ENCODE measurements at places on chromosomes 1 and 21.

- no peak for DNase-seq
These were observed 25.6 kb upstream of the JUN start for GRCh38 chr1:58809325-58810010.

- no peak for DNase-seq
These were observed 123.7 kb upstream of the ARHGEF16 start for GRCh38 chr1:3330771-3331245.

DNA sequence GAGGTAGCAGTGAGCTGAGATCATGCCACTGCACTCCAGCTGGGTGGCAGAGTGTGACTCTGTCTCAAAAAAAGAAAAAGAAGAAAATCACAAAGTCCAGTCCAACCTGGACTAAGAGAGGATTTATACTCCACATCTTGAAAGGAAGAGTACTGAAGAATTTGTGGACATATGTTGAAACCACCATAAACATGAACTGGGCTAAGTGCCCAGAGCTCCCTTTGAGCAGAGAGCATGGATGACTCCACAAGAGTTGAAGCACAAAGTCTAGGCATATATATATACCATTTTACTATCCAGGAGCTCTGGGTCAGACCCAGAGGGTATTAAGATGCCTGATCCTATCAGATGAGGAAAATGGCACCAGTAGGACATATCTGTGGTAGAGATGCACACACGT is 86.6 kb downstream of the OMA1 start:
- DNase-seq, result no peak

DNA sequence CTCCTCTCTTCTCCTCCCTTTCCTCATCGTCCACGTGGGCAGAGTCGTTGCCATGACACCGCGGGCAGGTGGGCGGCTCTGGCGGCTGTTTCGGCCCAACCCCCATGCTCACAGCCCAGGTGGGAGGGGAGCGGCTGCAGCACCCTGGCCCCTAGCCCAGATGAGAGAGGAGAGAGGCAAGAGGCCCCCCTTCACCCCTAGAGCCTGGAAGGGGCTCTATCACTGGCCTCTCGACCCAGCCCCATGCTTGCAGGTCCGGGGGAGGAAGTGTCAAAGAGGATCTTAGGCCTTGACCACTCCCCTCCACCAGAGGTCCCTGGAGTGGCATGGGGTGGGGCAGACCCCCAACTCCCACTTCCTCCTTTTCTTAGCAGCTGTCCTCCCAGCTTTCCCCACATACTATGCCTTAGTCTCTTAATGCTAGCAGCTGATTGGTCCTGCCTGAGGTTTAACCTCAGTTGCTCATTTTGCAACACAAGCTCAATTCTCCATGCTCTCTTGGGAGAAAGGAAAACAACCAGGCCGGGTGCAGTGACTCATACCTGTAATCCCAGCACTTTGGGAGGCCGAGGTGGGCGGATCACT is 10.4 kb downstream of the DLGAP3 start:
- DNase-seq, result no peak

DNA sequence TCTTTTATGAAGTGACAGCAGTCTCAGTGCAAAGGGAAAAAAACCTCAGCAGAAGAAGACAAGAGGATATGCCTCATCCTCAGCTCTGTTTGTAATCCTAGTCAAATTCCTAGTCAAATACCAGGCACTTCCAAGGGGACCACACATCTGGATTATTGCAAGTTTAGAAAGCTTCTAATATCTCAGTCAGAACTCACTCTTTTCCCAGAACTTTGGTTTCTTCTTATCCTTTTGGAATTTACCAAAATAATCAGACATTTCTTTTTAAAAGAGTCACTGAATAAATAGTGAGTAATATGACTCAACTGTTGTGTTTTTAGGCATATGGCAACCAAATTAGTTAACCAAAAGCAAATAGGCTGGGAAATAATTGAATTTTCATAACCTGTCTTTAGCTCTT is 47.8 kb downstream of the PRRX1 start:
- DNase-seq, result no peak

- DNase-seq, result no peak
These were observed 87.2 kb downstream of the SPAG17 start for GRCh38 chr1:118097622-118098348.

DNA sequence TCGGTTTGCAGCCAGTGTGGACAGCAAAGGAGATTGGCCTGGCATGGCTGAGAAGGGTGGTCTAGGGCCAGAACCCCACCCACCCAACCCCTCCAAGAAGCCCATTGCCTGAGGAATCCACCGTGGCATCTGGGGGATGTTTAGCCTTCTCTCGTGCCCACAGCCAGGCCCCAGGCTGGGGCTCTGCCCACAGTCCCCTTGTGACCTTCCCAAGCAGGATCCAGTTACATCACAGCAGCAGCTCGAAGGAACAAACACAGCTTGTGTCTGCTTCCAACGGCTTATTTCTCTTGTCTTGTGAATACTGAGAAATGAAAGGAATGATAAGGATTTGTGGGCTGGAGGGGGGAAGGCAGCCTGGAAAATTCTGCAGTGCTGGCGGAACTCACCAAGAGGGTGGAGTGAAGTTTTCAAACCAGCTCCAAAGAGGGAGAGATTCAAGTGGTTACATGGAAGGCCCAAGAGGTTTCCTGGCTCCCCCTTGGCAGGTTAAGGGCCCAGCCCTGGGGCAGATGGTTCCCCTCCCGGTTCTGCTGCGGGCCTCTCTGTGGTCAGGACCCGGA is 61.6 kb downstream of the DHRS3 start:
- no peak for DNase-seq

DNA sequence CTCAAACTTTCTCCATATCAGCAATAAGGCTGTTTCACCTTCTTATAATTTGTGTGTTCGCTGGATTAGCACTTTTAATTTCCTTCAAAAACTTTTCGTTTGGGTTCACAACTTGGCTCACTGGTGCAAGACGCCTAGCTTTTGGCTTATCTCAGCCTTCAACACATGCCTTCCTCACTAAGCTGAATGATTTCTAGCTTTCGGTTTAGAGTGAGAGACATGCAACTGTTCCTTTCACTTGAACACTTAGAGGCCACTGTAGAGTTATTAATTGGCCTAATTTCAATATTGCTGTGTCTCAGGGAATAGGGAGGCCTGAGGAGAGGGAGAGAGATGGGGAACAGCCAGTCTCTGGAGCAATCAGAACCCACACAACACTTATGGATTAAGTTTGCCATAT is 41.2 kb upstream of the IFNLR1 start:
- DNase-seq, result no peak

DNA sequence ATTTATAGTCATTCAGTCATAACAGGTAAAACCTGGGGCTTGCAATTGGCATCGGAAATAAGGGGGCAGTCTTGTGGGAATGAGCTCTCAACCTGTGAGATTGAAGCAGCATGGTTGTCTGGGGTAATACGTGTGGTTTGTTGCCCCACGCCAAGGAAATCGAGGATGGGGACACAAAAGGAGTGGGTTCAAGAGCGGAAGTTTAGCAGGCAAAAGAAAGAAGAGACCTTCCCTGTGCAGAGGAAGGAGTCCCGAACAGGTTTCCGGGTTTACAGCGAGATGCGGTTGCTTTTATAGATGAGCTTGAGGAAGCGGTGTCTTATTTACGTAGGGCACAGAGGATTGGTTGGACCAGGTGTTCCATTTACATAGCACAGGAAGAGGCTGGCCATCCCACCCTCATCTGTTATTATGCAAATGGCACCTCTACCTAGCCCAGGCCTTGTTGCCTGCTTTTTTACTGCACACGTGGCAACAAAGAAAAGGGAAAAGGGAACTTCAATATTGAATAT is 37.3 kb downstream of the IFNAR1 start:
- DNase-seq, result peak; percentile 41

DNA sequence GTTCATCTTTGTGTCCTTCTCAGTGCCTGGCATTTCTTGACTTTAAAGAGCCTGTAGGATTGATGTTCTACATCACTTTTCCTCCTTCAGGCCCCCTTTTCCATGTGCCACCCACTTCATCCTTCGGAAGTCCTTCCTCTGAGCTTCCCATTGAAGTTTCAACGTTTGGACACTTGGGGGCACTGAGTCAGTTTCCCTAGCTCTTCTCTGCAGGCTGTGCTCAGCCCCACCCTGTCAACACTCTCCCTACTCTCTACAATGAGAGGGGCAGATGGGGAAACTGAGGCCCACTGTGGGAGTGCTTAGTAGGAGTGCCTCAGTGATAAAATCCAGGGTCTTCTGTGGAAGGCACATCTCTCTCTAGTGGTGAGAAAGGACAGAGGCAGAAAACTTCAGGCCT is 11.9 kb downstream of the KCNJ10 start:
- no peak for DNase-seq

GRCh38 chr1:23562137-23562876 is 3.0 kb upstream of the ID3 start:
- DNase-seq, result no peak

GRCh38 chr1:12600880-12601633 is 17.0 kb downstream of the DHRS3 start:
- DNase-seq, result no peak

GRCh38 chr1:106836708-106837107 is 219.8 kb upstream of the PRMT6 start:
- DNase-seq, result no peak

DNA sequence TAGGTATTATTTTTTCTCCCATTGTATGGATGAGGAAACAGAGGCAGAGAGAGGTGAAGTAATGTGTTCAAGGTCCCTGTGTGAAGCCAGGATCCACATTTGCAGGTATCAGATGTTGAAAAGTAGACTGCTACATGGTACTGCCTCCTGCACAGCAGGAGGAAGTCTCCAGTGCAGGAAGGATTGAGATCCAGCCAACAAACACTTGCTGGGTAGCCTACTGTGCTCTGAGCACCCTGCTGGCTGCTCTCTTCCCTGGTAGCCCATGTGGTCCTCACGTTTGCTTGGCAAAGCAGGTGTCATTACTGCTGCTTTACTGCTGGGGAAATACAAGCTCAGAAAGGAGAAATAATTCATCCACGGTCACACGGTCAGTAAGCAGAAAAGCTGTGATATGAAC is 21.3 kb upstream of the GRIK3 start:
- no peak for DNase-seq

- no peak for DNase-seq
These were observed 143.7 kb downstream of the DNM3 start for GRCh38 chr1:171984850-171985485.

- DNase-seq, result no peak
These were observed 372.4 kb downstream of the TGFB2 start for GRCh38 chr1:218717575-218717974.

DNA sequence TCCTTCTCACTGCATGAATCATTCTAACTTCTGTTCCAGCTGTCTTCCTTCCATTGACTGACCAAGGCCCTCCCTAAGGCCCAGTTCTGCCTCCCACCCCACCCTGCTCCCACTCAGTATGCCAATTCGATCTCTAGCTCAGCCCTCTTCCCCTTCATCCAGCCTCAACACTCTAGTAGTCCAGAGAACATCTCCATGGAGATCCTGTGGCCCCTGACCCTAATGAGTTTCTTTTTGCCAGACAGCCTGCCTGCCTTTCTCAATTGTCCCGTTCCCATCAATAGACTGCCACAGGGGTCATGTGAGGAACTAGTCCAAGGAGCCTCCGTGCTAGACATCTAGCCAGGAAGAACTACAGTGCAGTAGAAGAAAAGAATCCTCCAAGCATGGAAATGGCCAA is 26.4 kb downstream of the RRAGC start:
- DNase-seq, result no peak

- DNase-seq, result no peak
These were observed 141.2 kb downstream of the FGGY start for GRCh38 chr1:59438058-59438560.

- DNase-seq, result no peak
These were observed 26.7 kb downstream of the DMAP1 start for GRCh38 chr1:44239961-44240371.

DNA sequence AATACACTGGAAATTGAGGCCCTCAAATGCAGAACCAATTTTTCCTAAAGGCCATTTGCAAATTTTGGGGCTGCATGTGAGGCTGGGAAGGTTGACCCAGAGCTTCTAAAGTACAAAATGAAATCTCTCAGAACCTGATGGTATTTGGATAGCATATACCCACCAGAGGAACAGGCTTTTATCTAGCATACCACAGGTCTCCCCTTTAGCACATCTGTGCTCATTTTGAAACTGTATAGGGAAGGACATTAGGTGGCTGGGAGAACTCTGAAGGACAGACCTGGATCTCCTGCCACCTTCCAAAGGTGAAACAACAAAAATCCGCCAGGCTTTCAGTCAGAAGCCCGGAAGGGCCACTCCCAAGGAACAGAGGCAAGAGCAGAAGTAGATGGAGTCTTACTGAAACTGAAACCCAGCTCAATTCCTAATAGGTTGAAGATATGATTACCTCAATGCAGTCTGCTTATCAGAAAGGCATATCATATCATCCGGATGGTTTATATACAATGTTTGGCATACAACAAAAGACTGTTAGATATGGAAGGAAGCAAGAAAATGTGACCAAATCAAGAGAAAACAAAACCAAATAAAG is 11.6 kb downstream of the CD55 start:
- DNase-seq, result no peak

- no peak for DNase-seq
These were observed 89.3 kb downstream of the PAX7 start for GRCh38 chr1:18719786-18720451.

- no peak for DNase-seq
These were observed 5.5 kb downstream of the AZIN2 start for GRCh38 chr1:33086384-33086850.

All from activated T-helper 1 cell treated with anti-CD3 and anti-CD28 coated beads, Interleukin-2, amount 50 U/mL, for 16 hours (primary cell).